ENCODE measurements at places on chromosomes 4 and X. TPM values are rescaled to one million over a fixed set of nuclear protein-coding genes. Genes with fewer than 3 reads are reported as not detected.

SPACA5 gene
- not detected for polyA plus RNA-seq

DNA sequence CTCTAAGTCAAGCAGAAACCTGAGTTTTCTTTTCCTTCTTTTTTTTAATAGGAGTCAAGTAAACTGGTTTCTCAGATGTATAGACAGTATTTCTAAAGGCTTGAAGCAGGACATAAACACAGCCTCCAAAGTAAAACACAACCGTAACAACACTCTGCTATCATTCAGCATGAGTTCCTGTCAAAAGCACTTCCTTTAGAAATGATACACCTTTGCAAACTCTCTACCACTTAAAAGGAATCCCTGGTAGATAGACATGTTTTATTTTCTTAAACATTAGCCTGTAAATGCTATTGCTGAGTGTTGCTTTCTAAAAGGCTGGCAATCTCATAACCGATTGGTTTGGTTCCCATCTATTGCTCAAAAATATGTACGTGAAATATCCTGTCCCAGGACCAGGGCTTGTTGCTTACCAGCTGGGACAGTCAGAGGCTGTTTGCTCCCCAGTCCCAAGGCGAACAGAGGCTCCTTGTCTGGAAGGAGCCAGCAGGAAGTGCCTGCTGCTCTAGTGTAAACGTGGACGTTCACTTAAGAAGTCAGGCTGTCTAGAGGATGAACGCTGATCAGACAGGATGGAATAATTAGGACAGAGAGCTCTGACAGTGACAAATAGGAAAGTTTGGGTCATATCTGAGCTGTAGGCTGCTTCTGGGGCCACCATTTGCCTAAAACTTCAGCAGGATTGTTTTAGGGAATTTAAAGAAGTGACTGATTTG is 173.9 kb upstream of the KLF3 start:
- no peak for DNase-seq
- no peaks in the 10 kb centered on the region for H3K36me3 ChIP-seq
- H3K27me3 ChIP-seq, result no peaks in the 10 kb centered on the region
- H3K27ac ChIP-seq, result no peak overlapping the region
- H3K4me1 ChIP-seq, result no peaks in the 10 kb centered on the region

SLITRK4 gene
- 0.07 TPM for polyA plus RNA-seq

- H3K4me3 ChIP-seq, result no peak overlapping the region
- H3K27ac ChIP-seq, result no peak overlapping the region
- H3K36me3 ChIP-seq, result no peaks in the 10 kb centered on the region
- no peaks in the 10 kb centered on the region for H3K27me3 ChIP-seq
- no peaks in the 10 kb centered on the region for H3K4me1 ChIP-seq
Observed at GRCh38 chr4:152100379-152101201, 339.8 kb upstream of the GATB start.

- no peak for DNase-seq
- no peak overlapping the region for H3K27ac ChIP-seq
- no peaks in the 10 kb centered on the region for H3K36me3 ChIP-seq
- H3K4me1 ChIP-seq, result no peaks in the 10 kb centered on the region
- H3K27me3 ChIP-seq, result no peaks in the 10 kb centered on the region
Observed at GRCh38 chrX:49231333-49232000, 1.7 kb downstream of the CACNA1F start.

SLC4A4 gene
- 149 TPM for polyA plus RNA-seq

BTC gene
- polyA plus RNA-seq, result 1.6 TPM

AVPR2 gene
- polyA plus RNA-seq, result 1.3 TPM

- H3K36me3 ChIP-seq, result no peaks in the 10 kb centered on the region
- no peaks in the 10 kb centered on the region for H3K4me1 ChIP-seq
- DNase-seq, result no peak
- H3K4me3 ChIP-seq, result no peak overlapping the region
Observed at GRCh38 chrX:104427073-104427472, 138.9 kb upstream of the IL1RAPL2 start.

C4orf51 gene
- not detected for polyA plus RNA-seq

DNA sequence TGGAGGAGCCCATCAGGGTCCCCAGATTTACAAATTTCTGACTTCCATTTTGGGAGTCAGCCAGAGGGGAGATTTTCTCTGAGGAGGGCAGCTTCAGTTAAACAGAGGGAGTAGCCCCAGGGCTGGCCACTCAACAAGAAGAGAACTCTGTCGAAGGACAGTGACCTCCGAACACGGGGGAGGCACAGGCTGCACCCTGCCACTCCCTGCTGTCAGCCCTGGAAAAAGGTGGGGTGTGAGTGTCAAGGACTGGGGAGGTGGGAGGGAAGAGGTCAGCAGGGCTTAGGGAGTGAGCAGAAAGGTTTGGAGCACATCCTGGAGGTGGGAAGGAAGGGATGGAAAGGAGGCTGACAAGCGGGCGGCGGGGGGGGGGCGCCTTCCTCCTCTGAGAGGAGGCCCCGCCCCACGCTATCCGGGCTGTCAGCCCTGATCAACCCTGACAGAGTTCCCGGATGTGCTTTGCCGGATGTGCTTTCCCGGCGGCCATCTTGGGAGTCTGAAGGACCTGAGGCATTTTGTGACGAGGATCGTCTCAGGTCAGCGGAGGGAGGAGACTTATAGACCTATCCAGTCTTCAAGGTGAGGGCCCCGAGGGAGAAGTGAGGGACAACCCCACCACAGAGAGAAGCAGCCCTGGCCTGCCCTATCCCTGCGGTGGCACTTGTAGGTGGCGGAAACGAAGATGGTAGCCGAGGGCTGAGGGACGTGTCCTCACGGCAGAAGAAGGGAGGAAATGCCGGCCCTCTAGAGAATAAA is at the start of gene MAGEC1:
MAGEC1 (plus strand) TSS at position 495 of the 756 bp plus-strand sequence. CDS start 1,179 bp downstream, outside the sequence.
- no peaks in the 10 kb centered on the region for H3K27me3 ChIP-seq
- no peak within 1 kb of the TSS for H3K27ac ChIP-seq
- no peaks in the 10 kb centered on the region for H3K36me3 ChIP-seq
- H3K4me1 ChIP-seq, result no peaks in the 10 kb centered on the region
- no peak for DNase-seq

All from pancreas (tissue), 10 donors.